ENCODE measurements at places on chromosomes 1 and 21. TPM values are rescaled to one million over a fixed set of nuclear protein-coding genes. Genes with fewer than 3 reads are reported as not detected.

The AMY1A gene
- not detected for total RNA-seq

The KCNC4 gene
- 4.8 TPM for total RNA-seq

The ELOVL1 gene
- total RNA-seq = 7.0 TPM

The A3GALT2 gene
- not detected for total RNA-seq

The UBXN11 gene
- 5.0 TPM for total RNA-seq

The NAXE gene
- 26.5 TPM for total RNA-seq

The CRYAA gene
- total RNA-seq = not detected

The KCND3 gene
- total RNA-seq = 12.6 TPM

The ZMYND12 gene
- total RNA-seq = not detected

The FCRLB gene
- total RNA-seq = 3.1 TPM

The AIM2 gene
- 23.4 TPM for total RNA-seq

The CLEC20A gene
- not detected for total RNA-seq

The CFAP107 gene
- not detected for total RNA-seq

The PRELP gene
- total RNA-seq = 0.16 TPM

The ITLN1 gene
- total RNA-seq = 0.47 TPM

The VWA5B1 gene
- total RNA-seq = 0.16 TPM

The SPRR2F gene
- total RNA-seq = not detected

The PLCH2 gene
- total RNA-seq = 4.2 TPM

The EPHB2 gene
- 34.9 TPM for total RNA-seq

The PAQR6 gene
- total RNA-seq = 8.6 TPM

The AMY2B gene
- total RNA-seq = 201 TPM

The MNDA gene
- 4.2 TPM for total RNA-seq

The PLEKHA6 gene
- total RNA-seq = 7.5 TPM

The RHCE gene
- not detected for total RNA-seq

The OLFML2B gene
- total RNA-seq = 0.94 TPM

The TESK2 gene
- 1.9 TPM for total RNA-seq

The SYT2 gene
- total RNA-seq = 1.1 TPM

The RBP7 gene
- total RNA-seq = not detected

The GJB5 gene
- not detected for total RNA-seq

The OR2T2 gene
- not detected for total RNA-seq

The MTARC2 gene
- 7.8 TPM for total RNA-seq

The TEKT2 gene
- total RNA-seq = 9.2 TPM

The IFI44 gene
- total RNA-seq = 57.1 TPM

The DNAJC6 gene
- total RNA-seq = 104 TPM

The RPTN gene
- total RNA-seq = not detected

The MEAF6 gene
- total RNA-seq = 106 TPM
